RPMI8226 (cell line): ENCODE measurements at places on chromosomes 2 and 18.

- DNase-seq = no peak
These were observed 2.0 kb downstream of the ZNF521 start for GRCh38 chr18:25349926-25350487.

- no peak for DNase-seq
These were observed 75.0 kb upstream of the GATA6 start for GRCh38 chr18:22094358-22094734.

DNA sequence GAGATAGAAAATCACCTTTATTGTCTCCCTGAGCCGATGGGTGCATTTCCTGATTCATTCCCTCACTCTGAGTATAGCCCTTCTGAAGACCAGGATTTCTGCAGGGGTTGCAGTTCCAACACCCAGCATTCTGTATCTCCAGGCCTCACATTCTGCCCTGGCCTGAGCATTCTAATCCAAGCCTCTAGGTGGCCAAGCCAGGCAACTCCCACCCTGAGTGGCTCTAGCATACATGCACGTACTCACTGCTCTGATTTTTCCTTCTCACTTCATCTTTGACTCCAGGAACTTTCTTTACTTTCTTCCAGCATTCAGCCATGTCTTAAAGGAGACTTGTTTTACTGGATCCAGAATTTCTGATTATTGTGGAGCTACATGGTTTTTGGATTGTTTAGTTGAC is 100.7 kb upstream of the STK39 start:
- peak; percentile 51 for DNase-seq

- no peak for DNase-seq
These were observed 296.6 kb upstream of the RGPD4 start for GRCh38 chr2:107530046-107530445.

GRCh38 chr2:183081911-183082310 is 3.4 kb downstream of the DUSP19 start:
- no peak for DNase-seq

DNA sequence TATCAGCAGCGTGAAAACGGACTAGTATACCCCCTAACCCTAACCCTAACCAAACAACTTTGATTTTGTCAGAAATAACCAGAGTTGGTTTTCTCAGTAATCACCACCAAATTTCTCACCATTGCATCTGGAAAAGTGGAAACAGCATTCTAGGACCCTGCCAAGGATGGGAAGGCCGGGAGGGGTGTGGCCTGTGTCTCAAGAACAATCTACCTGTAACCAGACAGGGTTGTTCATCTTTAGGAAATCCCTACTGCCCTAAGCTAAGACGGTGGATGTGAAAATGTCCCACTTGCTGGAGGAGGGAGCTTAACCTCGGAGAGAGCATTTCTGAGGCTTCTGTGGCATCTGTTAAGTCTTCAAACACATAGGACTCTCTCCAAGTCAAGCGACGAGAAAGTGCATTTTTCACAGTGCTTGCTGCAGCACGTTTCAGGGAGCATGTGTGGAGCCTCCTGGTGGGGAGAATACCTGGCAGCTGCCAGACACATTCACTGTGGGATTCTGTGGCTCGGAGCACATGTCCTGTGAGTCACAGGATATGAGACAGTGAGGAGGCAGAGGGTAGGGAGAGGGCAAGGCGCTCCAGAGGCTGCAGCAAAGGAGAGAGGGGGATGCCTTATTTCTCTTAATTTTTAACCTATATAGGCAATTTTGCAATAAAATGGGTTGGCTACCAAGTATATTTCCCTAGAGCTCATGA is 207.5 kb downstream of the SPP2 start:
- no peak for DNase-seq

DNA sequence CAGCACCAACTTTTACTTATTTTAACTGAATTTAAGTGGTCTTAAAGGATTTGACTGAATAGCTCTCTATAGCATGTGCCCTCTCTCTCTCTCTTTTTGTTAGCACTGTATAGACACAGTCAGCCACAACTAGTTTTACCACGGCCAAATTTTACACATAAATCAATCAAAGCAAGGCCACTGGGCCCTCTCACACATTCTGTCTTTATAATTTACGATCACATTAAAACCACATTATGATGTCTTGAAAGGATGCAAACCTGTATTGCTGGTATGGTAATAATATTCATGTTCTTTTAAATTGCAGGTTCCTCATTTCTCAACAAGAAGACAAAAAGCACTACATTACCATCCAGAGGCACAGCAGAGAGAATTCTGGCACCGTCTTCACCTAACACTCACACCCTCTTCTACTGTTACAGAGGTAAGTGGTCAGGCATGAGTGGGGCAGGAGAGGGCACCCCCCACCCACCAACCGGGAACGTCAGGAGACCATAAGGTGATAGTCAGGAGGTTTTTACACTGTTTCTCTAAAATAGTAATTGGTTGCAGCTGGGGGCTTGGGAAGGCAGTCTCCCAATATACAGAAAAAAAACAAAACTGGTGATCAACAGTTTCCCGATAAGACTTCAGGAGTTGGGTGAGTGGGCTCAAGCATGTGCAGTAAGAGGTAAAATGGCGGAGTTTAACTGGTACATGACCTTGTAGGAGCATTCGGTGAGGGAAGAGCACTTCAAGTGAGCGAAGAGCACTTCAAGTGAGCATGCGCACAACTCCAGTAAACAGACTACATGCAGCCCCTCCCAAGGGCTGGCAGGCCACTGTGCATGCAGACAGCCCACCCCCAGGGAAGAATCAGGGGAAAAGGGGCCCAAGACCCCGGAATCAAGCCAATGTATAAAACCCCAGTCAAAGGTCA is 296.7 kb downstream of the PIEZO2 start:
- DNase-seq = no peak

GRCh38 chr2:174683392-174683759 is 80.9 kb downstream of the CHRNA1 start:
- DNase-seq = no peak

DNA sequence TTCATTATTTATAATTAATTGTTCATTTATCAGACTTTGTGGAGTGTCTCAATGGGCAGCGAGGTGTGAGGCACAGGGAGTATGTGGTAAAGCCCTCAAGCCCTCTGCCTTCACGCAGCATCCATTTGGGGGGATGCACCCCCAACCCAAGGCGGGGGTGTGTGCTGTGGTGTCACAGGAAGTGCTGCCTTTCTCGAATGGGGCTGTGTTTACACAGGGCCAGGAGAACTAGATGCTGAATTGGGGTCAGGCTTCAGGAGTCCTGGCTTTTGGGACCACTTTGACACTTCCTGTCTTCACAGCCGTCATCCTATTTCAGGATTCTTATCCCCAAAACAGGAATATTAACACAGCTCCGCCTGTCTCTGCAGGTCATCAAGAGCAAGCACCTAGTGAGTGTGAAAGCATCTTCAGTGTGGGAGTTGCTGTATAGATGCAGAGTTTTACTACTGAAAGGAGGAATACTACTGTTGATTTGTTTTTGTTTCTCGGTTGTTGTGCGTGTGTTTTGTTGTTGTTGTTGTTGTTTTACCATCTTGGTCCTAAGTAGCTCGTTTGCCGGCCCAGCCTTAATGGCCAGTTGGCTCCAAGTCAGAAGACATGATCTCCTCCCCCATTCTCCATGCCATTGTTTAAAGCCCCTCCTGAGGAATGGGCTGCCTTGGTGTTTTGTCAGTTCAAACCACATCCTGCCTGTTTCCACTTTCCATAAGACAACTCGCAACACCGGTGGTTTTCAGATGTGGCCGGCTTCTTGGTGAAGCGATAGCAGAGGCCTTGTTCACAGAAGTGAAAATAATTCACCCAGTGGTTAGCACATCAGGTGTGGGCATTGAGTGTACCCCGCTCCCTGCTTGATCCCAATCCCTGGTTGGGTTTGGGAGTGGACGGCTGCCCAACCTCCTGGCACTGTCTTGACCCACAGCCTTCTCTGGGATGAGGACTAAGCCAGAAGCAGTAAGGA is 221.3 kb downstream of the BCL2 start:
- DNase-seq = no peak

DNA sequence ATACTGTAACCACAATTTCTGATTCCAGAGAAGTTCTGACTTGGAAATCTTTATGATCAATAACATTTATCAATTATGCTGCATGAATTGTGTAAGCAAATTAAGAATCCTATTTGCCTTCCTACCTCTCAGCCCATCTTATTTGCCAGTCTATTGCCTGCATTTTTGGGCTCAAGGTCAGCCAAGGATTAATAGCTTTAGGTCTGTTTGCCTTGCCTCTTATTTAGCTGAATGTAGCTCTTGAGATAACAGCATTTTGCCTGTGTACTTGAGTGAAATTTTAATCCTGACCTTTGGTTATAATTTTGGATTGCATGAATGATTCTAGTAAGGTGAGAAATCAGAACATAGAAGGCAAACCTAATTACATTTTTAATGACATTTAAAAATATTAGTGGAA is 51.2 kb downstream of the MYO3B start:
- DNase-seq = no peak

DNA sequence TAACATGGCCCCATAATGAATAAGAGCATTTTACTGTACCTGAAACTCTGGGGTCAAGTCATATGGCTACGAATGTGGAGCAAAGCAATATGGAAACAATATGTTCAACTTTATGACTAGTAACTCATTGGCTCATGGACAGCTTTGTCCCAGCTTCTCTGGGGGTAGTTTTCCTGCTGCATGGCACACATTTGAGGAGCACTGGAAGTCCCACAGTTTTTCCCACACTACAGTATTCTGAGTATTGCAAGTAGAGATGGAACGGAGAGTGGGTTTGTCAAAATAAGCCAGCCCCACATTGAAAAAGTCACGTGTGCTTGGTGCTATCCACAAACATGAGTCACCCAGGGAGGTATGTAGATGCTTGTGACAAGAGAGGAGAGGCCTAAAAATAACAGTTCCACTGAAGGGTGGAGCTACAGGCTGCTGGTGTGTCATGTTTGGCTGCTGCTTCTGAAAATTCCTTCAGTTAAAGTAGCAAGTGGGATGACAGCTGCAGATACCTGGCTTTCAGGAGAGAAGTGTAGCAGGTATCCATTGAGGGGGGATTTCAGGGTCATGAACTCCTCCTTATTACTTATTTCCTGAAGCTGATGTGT is 48.2 kb upstream of the CTAGE1 start:
- no peak for DNase-seq

DNA sequence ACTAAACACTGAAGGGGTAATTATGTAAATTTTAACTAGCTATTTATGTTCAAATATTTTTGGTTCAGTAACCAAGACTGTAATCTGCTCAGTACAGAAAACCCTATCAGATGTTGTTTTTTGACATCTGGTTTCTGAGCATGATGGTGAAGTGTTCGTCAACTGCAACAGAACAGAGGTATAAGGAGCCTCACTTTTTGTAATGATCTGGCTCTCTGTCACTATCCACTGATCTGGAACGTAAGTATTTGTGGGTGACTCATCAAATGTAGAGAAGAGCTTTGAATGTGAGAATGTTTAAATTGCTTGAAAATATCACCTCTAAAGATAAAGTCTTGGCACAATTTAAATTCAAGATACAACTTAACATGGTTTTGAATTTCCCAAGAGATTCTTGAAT is 213.6 kb upstream of the FAM98A start:
- no peak for DNase-seq
